ENCODE measurements at places on chromosomes 6 and 20. TPM values are rescaled to one million over a fixed set of nuclear protein-coding genes. Genes with fewer than 3 reads are reported as not detected.

Gene IL20RA
- total RNA-seq = not detected

Gene HUS1B
- 0.78 TPM for total RNA-seq

Gene PTCRA
- not detected for total RNA-seq

Gene OTOR
- not detected for total RNA-seq

Gene REM1
- not detected for total RNA-seq

Gene MEP1A
- total RNA-seq = not detected

Gene KHDRBS2
- not detected for total RNA-seq

Gene MYL9
- total RNA-seq = not detected

Gene UBE2J1
- total RNA-seq = 22.6 TPM

Gene KIF3B
- total RNA-seq = 14.5 TPM

Gene DZANK1
- total RNA-seq = 3.0 TPM

Gene LY6G6C
- total RNA-seq = not detected

Gene METTL24
- 0.39 TPM for total RNA-seq

Gene RUNX2
- 24.0 TPM for total RNA-seq

Gene RRAGD
- total RNA-seq = 6.8 TPM

Gene B3GAT2
- total RNA-seq = not detected

Gene VGLL2
- not detected for total RNA-seq

Gene SLC29A1
- total RNA-seq = 2.1 TPM

Gene PARD6B
- total RNA-seq = 10.9 TPM

Gene ZSCAN23
- 1.7 TPM for total RNA-seq

Gene MYBL2
- not detected for total RNA-seq

Gene CST4
- not detected for total RNA-seq

Gene CGA
- not detected for total RNA-seq

Gene FHL5
- not detected for total RNA-seq

Gene GPSM3
- total RNA-seq = 313 TPM

Gene PACSIN1
- total RNA-seq = 2.0 TPM

Gene F13A1
- total RNA-seq = 0.44 TPM

Gene RAMACL
- total RNA-seq = 0.30 TPM

Gene GFRAL
- total RNA-seq = not detected

Gene FAM8A1
- total RNA-seq = 20.2 TPM

Gene TRIM31
- not detected for total RNA-seq

Gene GPX5
- total RNA-seq = not detected

Gene LPIN3
- total RNA-seq = 0.17 TPM

Gene DEFB119
- not detected for total RNA-seq

Gene EZR
- 277 TPM for total RNA-seq

Gene LY6G6F
- not detected for total RNA-seq

Gene GMNN
- 6.1 TPM for total RNA-seq

Measured in CD4-positive, alpha-beta memory T cell (primary cell).